ENCODE measurements at places on chromosomes 12 and 14.
A peak's percentile ranks its signal among the peaks of the same experiment; 100 is the strongest.

DNA sequence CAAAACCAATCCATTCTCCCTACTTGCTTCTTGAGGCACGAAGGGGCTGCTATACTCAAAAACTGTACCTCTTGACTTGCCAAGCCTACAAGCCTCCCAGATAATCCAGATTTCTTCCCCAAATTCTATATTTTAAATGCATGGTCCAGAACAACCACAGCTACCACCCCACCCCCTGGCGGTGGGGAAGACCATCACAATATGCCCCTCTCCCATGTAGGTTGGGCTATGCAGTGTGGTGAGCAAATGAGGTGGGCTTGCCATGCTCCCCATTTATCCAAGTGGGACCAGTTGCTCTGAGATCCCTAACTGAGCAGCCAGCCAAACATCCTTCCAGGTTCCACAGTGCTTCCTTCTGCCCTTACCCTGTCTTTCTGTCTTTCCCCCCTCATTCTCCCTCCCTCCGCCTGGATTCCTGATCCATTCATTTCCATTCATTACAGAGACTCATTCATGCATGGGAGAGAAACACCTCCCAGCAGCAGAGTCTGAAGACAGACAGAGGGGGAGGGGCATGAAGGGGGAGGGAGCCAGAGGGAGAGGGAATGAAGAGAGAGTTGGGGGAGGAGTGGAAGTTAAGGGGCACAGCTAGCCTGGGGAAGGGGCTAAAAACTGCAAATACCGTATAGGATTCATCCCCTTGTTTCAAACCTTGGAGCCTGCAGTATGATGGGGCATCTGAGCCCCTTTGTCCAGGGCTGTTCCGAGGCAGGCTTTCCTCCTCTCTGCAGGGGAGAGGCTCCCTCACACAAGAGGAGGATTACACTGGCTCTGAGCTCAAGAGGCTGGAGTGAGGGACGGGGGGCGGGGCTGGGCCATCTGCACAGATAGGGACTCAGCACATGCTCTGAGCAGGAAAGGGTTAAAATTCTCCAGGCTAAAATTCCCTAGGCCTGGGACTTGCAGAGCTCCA is 4.4 kb downstream of the ZNF219 start:
- no peak for DNase-seq

DNA sequence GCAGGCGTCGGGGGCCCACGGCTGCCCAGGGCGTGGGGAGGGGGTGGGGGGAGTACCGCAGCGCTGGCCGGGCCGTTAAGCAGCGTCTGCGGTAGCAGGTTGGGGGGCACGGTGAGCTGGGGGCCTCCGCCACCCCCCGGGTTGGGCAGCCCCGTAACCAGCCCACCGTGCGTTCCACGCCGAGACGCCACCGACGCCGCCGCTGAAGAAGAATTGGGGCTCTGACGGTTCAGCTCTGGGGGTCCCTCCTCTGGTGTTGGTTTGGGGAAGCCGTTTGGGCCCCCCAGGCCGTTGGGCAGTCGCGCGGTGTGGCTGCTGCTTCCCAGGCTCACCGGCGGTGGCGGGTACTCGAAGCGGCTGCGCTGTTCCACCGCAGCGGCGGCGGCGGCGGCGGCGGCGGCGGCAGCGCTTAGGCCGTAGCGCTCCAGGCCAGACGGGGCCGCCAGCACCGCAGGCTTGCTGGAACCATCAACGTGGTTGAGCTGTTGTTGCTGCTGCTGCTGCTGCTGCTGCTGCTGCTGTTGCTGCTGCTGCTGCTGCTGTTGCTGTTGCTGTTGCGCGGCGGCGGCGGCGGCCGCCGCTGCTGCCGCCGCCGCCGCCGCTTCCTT is 1.5 kb downstream of the IRF2BPL start:
- peak; percentile 58 for DNase-seq

DNA sequence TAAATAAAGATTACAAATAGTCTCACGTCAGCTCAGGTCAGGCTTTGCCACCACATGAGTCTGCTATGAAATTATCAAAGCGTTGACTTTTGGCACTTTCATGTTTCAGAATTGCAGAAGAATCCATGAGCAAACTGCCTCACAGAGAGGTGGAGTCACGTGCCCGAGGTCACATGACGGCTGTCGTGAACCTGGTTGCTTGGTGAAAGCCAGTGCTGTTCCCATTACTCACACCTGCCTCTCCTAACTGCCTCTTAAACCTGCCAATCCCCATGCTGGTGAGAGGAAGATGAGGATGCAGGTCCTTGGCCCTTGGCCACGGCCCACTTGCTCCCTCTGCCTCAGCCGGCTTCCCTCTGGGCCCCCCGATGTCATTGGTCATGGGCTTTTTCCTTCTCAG is 272.7 kb downstream of the BCL11B start:
- DNase-seq = no peak

DNA sequence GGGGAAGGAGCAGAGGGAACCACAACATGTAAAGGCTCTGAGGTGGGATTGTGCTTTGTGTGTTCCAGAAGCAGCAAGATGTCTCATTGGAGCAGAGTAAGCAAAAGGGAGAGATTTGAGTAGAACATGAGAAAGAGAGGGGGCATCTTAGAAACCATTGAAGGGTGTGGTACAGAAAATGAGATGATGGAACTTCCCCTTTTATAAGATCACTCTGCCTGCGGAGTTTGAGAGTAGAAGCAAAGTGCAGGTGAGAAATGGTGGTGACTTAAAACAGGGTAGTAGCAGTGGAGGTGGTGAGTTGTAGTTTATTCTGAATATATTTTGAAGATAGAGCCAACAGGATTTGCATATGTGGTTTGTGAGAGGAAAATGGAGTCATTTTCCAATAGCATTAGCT is 56.0 kb downstream of the FBXO34 start:
- DNase-seq = no peak

DNA sequence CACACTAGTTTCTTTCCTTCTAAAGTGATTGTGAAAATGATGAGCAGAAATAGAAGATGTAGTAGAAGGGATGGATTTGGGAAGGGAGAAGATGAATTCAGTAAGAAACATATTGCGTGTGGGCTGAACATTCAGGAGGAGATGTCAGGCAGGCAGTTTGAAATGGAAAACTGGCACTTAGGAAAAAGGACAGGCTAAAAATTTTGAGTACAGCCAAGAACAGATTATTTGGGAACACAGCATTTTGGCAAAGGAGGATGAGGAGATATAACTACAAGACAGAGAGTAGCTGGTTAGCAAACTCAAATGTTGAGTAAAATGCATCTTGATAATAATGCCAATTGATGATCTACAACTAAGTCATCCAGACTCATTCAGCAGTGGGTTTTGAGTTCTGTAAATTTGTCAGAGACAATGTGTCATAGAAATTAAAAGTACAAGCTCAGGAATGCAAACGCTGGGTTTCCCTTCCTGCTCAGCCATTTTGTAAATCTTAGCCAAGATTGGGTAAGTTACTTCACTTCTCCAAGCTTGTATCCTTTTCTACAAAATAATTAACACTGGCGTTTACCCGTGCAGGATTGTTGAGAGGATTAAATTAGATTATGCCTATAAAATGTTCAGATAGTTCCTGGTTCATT is 255.0 kb downstream of the NAV3 start:
- DNase-seq = peak; percentile 31

DNA sequence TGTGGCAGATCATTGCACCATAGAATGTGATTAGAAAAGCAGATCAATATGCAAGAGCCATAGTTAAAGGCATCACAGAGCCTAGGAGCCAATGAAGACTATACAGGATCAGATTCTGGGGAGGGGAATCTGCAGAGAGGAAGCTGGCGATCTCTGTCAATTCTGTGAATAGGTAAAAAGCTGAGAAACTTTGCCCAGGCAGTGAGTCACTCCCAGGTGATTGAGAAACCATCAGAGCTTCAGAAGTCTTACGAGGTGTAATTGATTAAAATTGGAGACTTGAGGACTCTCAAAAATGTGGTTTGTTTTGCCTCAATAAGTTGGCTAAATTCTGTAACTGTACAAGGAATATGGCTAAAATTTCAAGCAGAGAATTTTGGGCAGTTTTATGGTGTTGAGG is 41.7 kb upstream of the TSPAN11 start:
- no peak for DNase-seq

GRCh38 chr12:102197789-102198188 is at the start of gene PMCH:
TSS of gene PMCH (minus strand) at chr12:102197833. CDS start at chr12:102197770, 63 bp downstream.
- DNase-seq = peak; percentile 31

DNA sequence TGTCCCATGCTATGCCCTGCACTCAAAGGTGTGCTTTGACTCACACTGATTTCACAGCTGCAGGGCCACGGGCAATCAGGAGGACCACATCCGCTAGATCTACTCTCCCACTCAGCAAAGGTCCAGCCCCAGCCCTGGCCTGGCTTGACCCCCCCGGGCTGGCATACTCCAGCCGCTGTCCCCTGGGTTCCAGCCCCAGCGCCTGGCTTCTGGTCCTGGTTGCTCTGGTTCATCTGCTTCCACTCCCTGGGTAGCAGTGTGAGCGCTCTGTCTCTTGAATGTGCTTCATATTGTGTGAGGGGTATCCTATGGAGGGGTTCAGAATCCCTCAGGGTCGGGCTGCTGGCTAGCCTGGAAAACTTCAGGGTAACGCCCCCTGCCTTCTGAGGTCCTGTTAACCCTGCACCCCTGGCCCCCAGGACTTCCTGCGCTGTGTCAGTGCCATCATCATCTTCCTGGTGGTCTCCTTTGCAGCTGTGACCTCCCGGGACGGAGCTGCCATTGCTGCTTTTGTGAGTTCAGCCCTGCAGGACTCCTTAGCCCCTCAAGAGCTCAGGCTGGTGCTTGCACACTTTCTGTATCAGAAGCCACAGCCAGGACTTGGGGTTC is 1.9 kb downstream of the CMTM5 start:
- no peak for DNase-seq

GRCh38 chr12:28089338-28089737 is 100.9 kb upstream of the CCDC91 start:
- DNase-seq = peak; percentile 36

DNA sequence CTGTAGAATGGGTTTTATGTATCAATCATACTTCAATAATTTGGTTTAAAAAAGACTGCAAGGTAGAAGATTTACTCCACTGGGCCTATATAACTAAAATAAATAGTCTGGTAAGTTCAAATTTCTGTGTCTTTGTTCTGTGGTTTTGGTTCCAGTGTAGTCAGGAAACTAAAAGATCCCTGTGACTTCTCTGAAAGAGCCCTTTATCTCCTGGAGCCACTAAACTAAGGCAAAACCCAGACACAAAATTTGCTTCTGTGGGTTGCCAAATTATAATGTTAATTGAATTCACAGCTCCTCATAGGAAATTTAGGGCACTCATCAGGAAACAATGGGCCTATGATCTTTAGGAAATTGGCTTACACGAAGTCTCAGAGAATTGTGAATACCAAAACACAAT is 1038.4 kb downstream of the GALC start:
- no peak for DNase-seq

DNA sequence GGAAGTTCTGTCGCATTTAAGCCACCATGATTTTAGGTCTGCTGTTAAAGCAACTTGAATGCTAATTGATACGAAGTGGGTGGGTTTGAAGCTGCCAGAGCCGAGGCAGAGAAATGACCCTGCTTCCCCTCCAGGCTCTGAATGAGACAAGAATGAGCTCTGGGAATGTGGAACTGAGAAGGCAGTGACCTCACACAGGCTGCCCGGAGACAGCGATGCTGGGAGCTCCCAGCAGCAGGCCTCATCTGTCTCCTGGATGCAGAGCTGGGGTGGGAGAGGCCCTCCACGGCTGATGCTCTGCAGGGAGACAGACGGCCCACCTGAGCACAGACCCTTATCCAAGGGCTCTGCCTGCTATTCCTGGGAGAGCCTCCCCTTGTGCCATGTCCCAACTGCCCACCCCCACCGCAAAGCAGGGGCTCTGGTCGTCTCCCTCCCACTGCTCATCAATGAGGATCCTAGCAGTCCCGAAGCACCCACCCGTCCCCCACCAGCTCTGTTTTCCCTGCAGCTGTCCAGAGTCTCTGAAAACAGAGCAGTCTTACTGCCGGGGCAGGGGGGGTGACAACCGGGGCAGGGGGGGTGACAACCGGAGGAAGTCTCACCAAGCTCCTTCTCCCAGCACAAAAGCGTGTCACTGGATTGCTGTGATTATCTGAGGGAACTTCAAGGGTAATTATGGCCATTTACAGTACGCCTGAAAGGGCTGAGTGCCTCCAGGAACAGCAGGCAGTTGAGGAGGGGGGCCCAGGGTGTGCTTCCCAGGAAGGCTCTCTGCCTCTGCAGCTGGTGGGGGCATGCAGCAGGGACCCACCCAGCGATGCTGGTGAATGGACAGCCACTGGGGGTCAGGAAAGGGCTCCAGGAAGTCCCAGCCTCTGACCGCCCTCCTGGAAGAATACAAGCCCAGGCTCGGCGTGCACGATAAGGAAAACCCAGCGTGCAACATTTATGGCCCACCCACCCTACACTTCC is 67.8 kb downstream of the CHGA start:
- DNase-seq = no peak

Data from fibroblast of pulmonary artery (primary cell).